ENCODE measurements at places on chromosomes 11 and 22.

- DNase-seq: no peak
Observed at GRCh38 chr11:68767672-68768071, 16.4 kb upstream of the TESMIN start.

GRCh38 chr22:22019659-22020424, 37.3 kb upstream of the TOP3B start:
- no peak for DNase-seq

- DNase-seq: no peak
Observed at GRCh38 chr22:27197052-27197451, 539.7 kb downstream of the MIAT start.

- DNase-seq: no peak
Observed at GRCh38 chr11:130786586-130786985, 129.7 kb downstream of the SNX19 start.

DNA sequence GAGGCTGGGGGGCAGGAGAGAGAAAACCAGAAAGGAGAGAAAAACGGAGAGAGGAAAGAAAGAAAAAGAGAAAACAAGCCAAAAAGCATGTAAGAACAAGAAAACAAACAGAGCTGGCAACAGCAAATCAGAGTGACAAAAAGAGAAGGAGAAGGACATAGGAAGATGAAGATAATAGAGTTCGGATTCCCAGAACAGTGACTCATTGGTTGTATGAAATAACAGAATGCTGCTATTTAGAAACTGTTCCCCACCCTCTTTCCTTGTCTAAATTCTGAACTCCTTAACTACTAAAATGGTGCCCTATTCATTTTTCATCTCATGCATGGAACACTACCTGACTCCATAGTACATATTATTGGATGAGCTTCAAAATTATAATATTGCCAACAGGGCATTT, 317.4 kb downstream of the C11orf87 start:
- DNase-seq: no peak

GRCh38 chr11:709109-709997, 3.3 kb downstream of the EPS8L2 start:
- DNase-seq: no peak

- no peak for DNase-seq
Observed at GRCh38 chr11:45267652-45268299, 18.4 kb downstream of the SYT13 start.

GRCh38 chr11:13297917-13298356, 20.3 kb downstream of the BMAL1 start:
- no peak for DNase-seq

Measured in CD4-positive, alpha-beta T cell treated with Interleukin-17A for 1 hour (primary cell).